ENCODE measurements at places on chromosomes 13 and 19.

DNA sequence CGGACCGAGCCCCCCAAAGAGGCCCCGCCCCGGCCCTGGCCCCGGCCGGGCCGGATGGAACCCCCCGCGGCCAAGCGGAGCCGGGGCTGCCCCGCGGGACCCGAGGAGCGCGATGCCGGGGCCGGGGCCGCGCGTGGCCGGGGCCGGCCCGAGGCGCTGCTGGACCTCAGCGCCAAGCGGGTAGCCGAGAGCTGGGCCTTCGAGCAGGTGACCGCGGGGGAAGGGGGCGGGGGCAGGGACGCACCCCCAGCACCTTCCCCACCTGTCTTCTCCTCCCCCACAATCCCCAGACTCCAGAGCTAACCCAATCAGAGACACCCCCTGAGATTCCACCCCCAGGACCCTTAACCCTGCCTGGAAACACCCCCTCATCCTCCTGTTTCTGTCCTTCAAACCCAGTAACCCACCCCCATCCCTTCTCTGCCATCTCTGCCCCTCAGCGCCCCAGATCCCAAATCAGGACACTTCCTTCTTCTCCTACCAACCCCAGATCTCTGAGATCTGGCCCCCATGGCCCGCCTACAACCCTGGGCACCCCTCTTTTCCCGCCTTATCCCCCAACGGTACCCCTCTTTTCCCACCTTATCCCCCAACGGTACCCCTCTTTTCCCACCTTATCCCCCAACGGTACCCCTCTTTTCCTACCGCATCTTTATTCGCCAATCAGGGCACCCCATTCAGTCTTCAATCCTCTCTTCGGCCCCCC, 505 bp downstream of the ZSWIM4 start:
- DNase-seq, result no peak

GRCh38 chr19:27740396-27740795, 1472.6 kb downstream of the UQCRFS1 start:
- no peak for DNase-seq

DNA sequence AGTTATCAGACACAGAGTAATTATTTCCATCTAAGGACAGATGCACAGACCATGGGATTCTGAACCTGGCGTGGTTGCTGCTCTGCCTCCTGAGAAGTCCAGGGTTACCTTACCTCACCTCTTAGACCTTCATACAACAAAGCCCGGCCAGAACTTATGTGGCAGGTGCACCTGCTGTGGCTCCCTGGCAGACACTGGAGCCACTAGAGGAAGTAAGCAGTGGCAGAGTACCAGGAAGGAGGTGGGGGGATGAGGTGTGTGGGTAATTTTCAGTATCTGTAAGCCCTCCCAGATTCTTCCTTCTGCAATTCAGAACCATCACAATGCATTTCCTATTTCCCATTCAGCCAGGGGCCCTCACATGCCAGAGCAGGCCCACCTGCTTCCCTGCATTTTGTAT, 106.1 kb upstream of the DOCK9 start:
- no peak for DNase-seq

- no peak for DNase-seq
These were observed 77.9 kb downstream of the SOX1 start for GRCh38 chr13:112144616-112145550.

- no peak for DNase-seq
These were observed 19.0 kb downstream of the CHST8 start for GRCh38 chr19:33640773-33641172.

- DNase-seq, result no peak
These were observed 49.2 kb downstream of the SMARCA4 start for GRCh38 chr19:11010041-11010440.

DNA sequence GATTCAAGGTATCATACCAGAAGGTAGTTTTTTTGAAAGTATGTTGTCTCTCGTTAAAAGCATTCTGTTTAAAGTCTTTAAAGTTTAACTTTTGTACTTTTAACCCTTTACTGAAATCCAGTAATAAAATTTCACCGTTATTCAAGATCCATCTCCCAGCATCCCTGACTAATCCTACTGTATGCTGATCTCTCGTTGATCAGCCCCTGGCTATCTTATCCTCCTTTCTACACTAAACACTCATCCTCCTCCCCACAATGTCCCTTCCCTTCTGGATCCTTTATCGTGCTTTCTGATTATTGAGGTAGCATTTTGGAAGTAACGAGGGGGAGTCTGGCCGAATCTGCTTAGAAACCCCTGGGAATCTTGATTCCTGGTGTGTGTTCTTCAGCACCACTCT, 1.3 kb downstream of the TPP2 start:
- DNase-seq, result no peak

- no peak for DNase-seq
These were observed 609.5 kb downstream of the SLITRK1 start for GRCh38 chr13:83272652-83273240.

DNA sequence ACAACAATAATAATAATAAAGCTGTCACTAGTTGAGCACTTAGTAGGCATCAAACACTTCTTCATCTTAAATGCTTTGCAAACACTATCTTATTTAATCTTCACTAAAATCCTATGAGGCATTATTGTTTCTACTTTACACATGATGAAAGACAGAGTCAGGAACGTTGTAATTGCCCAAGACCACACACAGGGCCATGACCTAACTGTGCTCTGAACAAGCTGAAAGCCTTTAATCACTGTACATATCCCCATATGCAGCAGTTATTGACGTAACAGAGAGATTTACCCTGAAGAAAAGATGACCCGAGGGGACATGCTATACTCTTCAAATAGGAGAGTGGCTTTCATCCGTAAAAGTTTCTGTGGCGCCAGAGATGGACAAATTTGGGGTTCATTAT, 53.0 kb downstream of the SACS start:
- no peak for DNase-seq

Measured in hematopoietic multipotent progenitor cell treated with erythropoietin and hydrocortisone succinate and interleukin-3 and kit ligand, for 6 days (in vitro differentiated cells).